NAMALWA (cell line): ENCODE measurements at places on chromosomes 6 and 20.

DNA sequence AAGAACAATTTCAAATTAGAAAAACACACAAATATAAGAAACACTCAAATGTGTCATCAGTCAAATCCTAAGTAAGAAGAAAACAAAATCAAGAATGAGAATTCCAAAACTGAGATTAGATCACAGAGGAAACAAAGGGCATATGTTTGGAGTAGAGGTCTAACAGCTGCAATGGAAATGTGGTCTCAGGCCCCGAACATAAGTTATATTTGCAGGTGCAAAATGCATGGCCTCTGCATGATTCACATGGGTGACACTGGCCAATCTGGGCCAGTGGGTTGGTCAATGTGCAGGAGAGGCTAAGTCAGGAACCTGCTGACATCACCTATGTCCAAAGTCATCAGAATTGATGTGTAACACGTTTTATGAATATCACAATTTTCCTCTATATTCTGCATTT lies 108.5 kb upstream of the MAP7 start:
- DNase-seq: peak; percentile 11

- DNase-seq: no peak
Observed at GRCh38 chr20:57147185-57147584, 119.3 kb downstream of the BMP7 start.

DNA sequence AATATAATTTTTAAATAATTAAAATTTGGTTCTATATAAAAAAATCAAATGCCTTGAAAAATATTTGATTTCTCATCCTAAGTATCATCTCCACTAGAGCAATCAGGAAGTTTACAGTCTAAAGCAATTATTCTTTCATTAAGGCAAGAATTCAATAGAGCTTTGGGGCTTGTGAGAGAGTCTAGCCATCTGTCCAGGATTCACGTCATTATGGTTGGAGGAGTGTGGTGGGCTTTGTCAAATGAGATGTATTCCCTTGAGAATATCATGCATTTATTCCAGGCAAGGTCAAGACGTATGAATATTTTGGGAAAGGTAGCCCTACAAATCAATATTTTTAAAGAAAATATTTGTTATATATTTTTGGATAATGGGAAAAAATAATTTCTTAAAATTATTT lies 132.4 kb downstream of the ELOVL4 start:
- no peak for DNase-seq

- peak; percentile 9 for DNase-seq
Observed at GRCh38 chr6:75735491-75736186, 13.4 kb upstream of the MYO6 start.

DNA sequence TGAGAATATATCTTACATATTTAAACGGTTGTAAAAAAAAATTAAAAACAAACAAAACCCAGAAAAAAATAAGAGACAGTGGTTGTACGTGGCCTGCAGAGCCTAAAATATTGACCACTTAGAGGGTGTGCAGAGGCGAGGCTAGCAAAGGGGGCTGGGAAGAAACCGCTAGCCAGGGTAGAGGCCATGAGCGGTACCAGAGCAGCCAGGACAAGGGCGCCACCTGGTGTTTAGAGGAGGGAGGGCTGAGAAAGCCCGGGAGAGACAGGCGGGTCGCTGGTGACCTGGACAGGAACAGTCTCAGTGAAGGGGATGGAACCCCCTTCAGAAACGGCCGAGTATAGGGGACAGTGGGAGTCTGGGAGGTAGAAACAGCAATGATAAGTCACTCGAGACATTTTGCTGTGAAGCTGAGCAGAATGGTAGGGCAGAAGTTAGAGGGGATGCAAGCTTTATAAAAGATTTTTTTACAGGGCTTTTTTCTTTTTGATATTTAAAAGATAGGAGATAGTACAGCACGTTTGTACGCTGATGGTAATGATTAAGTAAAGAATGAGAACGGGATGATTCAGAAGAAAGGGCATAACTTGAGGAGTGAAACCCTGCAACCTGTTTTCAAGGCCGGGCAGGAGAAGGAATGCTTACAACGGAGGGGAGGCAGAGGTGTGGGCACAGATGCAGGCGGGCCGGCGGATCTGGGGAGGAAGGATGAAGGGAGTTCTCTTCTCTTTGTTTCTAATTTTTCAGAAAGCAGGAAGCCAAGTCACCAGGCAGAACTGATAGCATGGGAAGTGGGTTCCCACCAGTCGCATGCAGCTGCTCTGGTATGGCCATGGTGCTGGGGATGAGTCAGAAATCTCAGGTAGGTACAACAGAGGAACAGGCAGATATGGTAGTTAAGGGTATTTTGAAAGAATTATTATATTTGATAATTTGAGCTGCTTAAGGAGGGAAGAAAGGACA lies 76.2 kb downstream of the FAM229B start:
- peak; percentile 81 for DNase-seq

DNA sequence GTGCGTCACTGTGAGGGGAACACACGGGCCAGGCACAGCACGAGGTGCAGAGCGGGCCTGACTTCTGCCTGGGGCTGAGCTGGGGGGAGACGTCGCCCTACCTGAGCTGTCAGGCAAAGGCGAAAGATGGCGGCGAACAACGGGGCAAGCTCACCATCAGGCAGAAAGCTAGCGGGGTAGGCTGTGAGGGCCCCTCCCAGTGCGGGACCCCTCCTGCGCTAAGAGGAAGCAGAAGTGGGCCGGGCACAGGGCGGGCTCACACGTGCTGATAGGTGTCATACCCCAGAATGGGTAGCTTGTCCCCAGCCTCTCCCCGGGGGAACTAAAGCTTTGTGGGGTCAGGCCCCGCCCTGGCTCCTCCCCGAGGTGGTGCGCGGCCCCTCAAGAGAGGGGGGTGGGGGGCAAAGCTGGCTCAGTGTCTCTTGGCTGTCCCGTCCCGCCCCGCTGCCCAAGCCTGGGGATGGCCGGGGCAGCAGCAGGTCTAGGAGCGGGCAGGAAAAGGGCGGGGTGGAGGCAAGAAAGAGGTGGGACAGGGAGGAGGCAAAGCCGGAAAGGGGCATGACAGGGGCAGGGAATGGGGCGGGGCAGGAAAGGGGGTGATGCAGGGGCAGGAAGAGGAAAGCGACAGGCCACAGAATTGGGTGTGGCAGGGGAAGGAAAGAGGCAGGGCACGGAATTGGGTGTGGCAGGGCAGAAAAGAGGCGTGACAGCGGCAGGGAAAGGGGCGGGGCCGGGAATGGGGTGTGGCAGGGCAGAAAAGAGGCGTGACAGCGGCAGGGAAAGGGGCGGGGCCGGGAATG lies 14.7 kb downstream of the UCKL1 start:
- DNase-seq: peak; percentile 47

DNA sequence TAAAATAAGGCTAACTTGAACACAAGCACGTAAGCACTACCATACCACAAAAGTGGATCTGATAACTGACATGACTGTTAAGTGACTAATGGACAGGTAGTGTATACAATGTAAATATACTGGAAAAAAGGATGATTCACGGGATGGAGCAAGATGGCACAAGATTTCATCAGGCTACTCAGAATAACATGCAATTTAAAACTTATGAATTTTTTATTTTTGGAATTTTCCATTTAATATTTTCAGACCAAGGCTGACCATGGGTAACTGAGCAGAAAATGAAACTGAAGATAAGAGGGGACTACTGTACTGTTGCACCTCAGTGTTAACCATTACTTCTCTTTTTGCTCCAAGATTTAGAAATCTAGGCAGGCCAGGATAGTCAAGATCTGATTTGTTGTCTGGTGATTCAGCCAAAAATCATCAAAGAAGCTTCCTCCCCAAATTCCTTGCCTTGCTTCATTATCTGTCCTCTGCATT lies 45.4 kb downstream of the TPBG start:
- no peak for DNase-seq

- no peak for DNase-seq
Observed at GRCh38 chr6:7684076-7684475, 41.8 kb upstream of the BMP6 start.

- DNase-seq: no peak
Observed at GRCh38 chr6:125534430-125535263, 214.8 kb upstream of the HEY2 start.

- DNase-seq: no peak
Observed at GRCh38 chr6:53236241-53236640, 87.6 kb upstream of the GCM1 start.

DNA sequence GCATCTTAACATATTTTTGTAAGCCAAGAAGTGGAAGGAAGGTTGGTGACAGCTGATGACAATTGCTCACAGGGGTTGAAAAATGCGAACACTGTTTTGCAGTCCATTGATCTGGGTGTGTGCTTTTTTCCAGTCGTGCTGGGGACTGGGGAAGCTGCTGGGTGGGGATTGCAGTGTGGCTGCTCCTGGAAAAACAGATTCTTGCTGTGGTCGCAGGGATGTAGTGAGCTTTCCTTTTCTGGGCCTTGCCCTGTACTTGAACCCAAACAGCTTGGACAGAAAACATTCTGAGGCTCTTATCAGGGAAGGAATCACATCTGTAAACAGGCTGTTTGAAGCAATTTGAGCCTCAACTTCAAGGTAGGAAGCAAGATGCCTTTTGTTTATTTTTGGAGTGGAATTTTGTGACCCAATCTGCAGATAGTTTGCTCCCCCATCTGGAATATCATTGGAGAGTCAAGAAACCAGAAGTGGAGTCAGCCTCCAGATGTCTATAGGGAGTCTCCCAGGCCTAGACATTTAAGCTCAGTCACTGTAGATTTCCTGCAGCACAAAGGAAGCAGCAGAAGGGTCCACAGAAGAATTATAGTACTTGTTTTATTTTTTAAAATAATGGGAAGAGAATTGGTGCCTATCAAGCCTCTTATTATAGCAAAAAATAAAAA lies 279.2 kb upstream of the FERMT1 start:
- no peak for DNase-seq

DNA sequence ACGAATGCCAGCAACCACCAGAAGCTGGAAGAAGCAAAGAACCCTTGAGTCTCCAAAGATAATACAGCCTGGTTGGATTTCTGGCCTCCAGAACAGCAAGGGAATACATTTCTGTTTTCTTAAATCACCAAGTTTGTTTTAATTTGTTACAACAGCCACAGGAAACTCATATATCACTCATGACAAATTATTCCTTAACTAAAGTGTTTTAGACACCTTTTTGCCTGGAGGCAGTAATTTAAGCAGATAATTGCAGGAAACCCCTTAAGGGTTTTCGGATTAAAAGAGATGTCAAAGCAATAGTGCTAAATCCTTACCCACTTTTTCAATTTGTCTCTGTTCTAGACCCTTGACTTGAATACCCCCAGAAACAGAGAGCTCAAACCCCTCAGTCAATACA lies 1050.0 kb downstream of the EPHA7 start:
- no peak for DNase-seq

DNA sequence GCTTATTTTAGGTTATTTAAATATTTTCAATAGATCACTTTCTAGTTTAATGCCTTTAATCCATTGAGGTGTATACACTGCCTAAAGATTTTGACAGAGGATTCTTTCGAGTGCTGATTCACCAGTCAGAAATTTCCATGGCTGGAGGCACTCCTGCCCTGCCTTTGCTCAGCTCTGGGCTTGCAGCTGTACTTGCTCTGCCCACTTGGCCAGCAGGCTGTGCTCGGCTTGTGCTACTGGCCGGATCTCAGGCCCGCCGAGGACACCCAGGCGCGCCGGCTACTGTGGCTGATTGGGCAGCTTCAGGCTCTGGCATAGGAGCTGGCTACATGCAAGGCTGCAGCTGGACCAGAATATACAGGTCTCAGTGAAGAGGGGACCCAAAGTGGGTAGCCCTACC lies 675.1 kb upstream of the MMS22L start:
- DNase-seq: no peak

- DNase-seq: no peak
Observed at GRCh38 chr6:137761487-137761886, 105.6 kb upstream of the TNFAIP3 start.
